ENCODE measurements at places on chromosomes 1 and 21.

- DNase-seq: no peak
Observed at GRCh38 chr1:87400813-87401212, 72.1 kb downstream of the LMO4 start.

GRCh38 chr1:159929155-159930051 lies 4.1 kb upstream of the TAGLN2 start:
- DNase-seq: no peak

GRCh38 chr1:229196404-229197264 lies 74.3 kb upstream of the RAB4A start:
- no peak for DNase-seq

DNA sequence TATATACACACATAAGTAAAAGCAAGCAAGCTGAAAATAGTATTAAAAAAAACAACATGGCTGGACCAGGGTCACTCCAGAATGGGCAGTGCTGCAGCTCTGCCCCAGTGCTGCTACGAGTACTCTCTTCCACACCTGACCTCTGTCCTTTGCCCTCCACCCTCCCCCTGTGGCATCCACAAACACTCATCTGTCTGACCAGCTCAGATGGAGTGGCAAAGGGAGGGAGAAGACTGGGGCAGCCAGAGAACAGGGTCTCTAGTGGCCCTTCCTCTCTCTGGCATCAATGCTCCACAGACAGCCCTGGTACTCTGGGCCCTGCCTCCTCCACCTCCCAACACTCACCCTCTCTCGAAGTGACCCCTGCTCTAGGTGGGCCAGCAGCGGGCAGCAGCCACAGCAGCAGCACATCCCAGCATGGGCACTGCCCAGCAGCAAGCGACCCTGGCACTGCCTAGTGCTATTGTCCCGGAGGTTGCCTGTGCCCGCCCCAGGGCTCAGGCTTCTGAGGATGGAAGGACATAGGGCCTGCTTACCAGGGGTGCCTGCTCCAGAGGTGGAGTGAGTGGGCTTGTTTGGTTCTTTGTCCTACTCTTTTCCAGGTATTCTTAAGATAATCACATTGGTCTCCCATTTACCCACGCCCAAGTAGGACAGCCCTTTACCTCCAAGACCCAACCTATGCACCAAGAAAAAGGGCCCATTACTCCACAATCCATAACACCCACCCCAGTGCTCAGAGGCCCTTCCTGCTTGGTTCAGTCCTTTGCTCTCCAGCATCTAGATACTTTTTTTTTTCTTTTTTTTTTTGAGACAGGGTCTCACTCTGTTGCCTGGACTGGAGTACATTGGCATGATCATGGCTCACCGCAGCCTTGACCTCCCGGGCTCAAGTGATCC lies 6.2 kb downstream of the ARHGEF2 start:
- DNase-seq: no peak

GRCh38 chr21:42574234-42575027 lies 60.8 kb downstream of the SLC37A1 start:
- no peak for DNase-seq

DNA sequence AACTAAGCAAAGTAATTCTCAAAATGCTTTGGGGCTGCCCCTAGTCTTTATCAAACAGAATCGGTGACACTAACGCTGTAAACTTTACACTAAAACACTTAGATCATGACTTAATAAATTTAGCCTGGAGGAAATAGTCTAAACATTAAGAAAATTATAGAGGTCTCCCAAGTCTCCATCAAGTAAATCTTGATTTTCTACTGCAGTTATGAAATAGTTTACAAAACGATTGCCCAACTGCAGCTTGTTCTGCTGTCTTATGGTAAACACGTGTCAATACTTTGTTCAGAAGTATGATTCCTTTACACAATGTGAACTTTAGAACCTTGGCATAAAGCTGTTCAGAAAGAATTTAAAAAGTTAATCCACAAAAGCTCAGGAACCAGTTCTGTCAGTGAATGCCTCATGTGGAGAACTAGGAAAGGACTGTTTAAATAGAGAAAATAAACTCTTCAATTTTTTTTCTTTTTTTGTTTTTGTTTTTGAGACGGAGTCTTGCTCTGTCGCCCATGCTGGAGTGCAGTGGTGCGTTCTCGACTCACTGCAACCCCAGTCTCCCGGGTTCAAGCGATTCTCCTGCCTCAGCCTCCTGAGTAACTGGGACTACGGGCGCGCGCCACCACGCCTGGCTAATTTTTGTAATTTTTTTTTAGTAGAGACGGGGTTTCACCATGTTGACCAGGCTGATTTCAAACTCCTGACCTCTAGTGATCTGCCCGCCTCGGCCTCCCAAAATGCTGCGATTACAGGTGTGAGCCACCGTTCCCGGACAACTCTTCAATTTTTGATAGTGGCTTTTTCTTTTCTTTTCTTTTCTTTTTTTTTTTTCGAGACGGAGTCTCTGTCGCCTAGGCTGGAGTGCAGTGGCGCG lies 1.6 kb downstream of the DDI2 start:
- DNase-seq: no peak

- DNase-seq: no peak
Observed at GRCh38 chr1:229981736-229982135, 85.3 kb upstream of the GALNT2 start.

DNA sequence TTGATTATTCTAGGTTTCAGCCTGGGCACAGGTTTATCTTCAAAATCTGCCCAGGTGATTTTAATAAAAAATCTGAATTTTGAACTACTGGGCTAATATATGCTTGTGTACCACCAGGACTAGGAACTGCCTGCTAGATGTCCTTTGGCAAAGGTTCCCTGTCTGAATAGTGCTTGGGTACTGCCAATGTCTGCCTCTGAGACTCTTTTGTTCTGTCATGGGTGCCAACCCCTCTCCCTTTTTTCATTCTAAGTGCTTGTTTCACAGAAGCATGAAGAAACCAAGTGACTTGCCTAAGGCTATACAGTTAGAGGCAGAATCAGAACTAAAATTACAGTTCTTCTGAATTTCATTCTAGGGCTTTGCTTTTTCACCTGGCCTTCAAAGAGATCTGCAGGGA lies 106.3 kb upstream of the CACHD1 start:
- no peak for DNase-seq

- DNase-seq: no peak
Observed at GRCh38 chr1:86491171-86491950, 22.6 kb downstream of the CLCA1 start.
